Sciatic nerve (tissue), 2 donors: ENCODE measurements at places on chromosomes 4 and X. TPM values are rescaled to one million over a fixed set of nuclear protein-coding genes. Genes with fewer than 3 reads are reported as not detected.

DMP1 gene
- total RNA-seq, result not detected

RPGR gene
- 16.6 TPM for total RNA-seq

PAGE1 gene
- not detected for total RNA-seq

- no peak for DNase-seq
These were observed 38.1 kb upstream of the NOCT start for GRCh38 chr4:138977524-138977923.

DNA sequence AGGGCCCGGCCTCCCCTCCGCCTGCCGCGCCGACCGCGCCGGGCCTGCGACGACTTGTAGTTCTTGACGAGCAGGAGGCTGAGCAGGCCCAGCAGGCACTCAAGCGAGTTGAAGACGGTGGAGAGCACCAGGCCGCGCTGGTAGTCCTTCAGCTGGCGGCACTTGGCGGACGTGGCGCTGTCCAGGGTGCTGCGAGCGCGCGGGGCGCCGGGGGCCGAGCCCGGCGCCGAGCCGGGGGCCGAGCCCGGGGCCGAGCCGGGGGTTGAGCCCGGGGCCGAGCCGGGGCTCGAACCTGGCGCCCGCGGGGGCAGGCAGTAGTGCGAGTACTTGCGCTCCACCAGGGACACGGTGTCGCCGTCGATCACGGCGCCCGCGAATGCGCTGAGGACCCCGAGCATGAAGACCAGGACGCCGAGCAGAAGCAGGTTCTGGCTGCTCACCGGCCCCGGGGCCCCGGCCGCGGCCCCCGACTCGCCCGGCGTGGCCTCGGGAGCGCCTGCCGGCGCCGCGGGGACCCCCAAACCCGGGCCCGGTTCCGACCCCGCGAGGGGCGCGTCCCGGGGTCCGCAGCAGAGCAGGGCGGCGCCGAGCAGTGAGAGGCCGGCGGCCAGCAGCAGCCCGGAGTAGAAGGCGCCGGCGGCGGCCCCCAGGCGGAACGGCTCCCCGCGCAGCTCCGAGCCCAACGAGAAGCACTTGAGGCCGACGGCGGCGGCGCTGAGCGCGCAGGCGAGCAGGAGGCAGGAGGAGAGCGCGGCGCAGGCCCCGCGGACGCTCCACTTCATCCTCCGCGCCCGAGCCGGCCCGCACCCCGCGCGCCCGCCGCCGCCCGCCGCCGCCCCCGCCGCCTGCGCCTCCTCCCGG is 584 bp downstream of the TMEM271 start:
- no peak for DNase-seq

DNA sequence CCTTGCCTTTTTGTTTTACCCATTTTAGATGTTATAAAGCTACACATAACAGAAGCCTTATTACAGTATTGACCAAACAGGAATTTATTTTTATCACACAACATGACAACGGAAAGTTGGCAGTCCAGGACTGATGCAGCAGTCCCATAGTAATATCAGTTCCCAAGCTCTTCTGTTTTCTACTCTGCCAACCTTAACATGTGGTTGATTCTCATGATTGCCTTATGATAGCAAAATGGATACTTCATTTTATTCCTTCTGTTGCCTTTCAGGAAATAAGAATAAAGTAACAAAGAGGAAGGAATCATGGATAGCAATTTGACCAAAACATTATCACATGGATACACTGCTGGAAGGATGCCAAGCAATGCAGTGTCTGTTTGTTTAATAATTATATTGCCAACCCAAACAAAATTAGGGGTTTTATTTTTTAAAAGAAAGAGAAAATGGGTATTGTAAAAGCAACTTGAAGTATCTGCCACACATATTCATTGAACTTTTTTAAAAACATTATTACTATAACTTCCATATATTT is 275.7 kb downstream of the STPG2 start:
- no peak for DNase-seq

DNA sequence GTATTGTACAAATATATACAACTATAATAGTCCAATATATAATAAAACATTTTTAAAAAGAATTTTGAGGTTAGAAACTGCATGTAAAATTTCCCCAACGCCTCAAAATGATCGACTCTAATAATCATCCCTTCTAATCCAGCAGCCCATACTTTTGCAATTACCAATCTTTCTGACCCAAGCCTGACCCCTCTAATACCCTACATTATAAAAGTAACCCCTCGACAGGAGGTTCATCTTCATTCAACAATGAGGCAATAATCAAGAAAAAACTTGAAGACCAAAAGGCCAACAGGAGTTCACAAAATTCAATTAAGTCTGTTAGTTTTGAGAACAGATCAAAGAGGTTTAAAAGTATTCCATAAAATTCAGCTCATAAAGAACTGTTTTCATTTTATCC is 393.5 kb downstream of the GPM6A start:
- DNase-seq, result no peak

- no peak for DNase-seq
These were observed 23.3 kb upstream of the GPR50 start for GRCh38 chrX:151153086-151153485.

DNA sequence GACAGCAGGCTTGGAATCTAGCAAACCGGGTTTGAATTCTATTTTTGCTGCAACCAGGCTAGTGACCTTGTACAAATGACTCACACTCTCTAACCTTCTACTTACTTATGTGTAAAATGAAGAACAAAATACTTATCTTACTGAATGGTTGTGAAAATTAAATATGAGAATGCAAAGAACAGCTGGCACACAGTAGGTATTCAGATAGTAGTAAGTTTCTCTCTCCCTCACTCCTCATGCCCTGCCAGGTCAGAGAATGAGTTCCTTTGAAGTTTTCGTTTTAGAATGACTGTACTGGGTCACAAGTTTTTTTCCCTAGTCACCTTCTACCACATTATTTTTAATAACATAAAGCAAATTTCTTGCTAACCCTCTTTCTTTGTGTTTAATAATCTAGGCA is 33.0 kb downstream of the CISD2 start:
- DNase-seq, result no peak

DNA sequence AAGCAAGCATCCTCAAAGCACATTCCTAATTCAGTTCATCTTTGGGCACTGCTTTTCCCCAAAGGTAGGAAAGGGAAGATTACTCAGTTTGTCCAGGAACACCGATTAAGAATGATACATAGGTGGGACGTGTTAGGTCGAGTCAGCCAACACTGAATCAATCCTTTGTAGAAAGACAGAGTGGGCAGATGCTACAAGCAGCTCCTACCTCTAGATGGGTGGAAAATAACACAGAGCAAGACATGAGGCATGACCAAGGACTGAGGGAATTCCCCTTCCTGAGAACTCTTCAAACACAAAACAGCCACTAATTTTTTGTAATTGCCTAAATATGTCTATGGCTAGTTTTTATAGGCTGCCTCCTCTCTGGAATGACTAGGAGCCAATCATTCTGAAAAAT is 331.7 kb downstream of the HNRNPD start:
- DNase-seq, result no peak

DNA sequence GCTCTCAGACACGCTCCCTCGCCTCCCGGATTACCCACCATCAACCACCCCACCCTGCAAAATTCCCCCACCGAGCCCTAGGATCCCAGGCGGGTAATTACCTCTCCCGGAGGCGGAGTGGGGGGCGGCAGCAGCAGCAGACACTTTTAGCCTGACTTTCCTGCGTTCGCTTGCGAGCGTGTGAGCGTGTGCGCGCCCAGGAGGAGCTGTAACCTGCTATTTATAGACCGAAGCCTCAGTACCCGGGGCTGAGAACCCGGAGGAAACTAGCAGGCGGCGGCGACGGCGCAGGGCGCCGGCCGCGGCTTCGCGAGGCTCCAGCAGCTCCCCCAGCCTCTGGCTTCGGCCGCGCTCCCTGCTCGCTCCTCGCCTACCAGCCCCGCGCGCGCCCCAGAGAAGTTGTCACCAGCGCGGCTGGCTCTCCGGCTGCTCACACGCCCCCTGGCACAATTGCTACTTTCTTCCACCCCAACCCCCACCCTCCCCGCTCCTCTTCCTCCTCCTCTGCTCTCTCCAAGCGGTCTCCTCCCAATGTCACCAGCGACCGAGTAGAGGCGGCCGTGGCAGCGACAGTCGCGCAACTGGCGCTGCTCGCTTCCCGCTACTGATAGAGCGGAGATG is at the start of gene INPP4B:
TSS of gene INPP4B (minus strand) at position 194 of the 621 bp plus-strand sequence.
- DNase-seq, result peak; percentile 67

DNA sequence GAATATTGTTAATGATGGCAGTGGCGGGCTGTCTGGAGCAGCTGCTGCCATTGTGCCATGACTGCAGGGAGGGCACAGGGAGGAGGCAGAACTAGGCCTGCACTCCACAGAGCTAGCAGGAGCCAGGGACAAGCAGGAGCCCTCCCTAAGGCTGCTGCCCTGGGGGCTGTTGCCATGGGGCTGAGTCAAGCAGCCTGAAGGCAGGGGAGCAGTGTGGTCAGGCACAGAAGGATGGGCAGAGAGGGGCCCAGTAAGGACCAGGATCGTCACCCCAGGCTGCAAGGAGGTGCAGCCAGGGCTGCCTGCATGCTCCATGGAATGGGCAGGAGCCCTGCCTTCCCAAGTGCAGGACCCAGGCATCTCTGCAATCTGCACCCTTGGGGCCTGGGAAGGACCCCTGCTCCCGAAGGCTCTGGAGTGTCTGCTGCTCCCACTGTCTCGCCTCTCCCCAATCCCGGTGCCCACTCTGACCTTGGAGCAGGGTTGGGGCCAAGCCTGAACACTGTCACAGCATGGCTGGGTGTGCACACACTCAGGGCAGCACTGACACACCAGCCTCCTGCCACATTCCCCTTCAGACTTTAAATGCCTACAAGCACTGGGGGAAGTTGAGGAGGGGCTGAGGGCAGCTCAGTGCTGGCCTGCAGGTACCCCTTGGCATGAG is 98.3 kb upstream of the GALNTL6 start:
- DNase-seq, result no peak

- no peak for DNase-seq
These were observed 98.8 kb downstream of the HEPH start for GRCh38 chrX:66262807-66263206.

GRCh38 chrX:16711893-16712547 is 449 bp downstream of the CTPS2 start:
- DNase-seq, result no peak

DNA sequence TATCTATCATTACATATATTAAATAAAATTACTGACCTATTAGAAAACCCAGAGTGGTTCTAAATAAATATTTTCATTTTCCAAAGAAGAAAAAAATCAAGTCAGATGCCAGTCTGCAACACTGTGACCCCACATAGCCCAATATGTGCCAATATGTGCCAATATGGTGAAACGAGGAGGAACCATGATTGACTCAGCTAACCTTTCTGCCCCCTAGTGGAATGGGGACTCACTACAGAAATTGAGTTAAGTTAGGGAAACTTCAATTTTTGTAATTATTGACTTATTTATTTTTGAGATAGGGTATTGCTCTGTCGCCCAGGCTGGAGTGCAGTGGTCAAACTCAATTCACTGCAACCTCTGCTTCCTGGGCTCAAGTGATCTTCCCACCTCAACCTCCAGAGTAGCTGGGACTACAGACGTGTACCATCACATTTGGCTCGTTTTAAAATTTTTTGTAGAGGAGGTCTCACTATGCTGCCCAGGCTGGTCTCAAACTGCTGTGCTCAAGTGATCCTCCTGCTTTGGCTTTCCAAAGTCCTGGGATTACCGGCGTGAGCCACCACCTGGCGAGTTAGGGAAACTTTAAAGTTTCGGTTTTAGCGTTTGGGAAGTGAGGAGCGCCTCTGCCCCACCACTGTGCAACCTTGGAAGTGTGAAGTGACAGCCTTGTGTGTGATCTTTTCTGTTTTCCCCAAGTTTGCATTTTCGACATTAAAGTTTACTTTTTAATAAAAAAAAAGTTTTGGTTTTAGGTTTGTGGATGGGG is 116.8 kb upstream of the SHISA3 start:
- no peak for DNase-seq

GRCh38 chr4:18422685-18423084 is 401.1 kb upstream of the LCORL start:
- DNase-seq, result no peak

- DNase-seq, result no peak
These were observed 20.4 kb upstream of the SEPSECS start for GRCh38 chr4:25180524-25181131.

DNA sequence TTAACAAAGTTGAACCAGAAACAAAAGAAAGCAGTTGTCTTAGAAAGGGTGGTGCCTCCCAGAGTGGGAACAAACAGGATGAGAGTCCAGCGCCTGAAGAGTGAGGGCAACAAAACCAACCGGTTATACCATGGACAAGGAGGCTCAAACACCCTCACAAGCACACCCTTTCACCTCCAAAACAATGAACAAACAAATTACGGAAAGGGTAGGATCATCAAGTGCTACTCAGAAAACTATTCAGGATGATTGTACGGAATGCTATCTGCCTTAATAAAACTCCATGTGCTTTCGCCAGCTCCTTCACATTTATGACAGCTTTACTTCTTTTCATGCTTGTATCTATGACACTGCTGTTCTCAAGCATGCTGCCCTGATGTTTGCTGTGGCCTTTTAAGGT is 26.8 kb downstream of the SLC39A8 start:
- no peak for DNase-seq

DNA sequence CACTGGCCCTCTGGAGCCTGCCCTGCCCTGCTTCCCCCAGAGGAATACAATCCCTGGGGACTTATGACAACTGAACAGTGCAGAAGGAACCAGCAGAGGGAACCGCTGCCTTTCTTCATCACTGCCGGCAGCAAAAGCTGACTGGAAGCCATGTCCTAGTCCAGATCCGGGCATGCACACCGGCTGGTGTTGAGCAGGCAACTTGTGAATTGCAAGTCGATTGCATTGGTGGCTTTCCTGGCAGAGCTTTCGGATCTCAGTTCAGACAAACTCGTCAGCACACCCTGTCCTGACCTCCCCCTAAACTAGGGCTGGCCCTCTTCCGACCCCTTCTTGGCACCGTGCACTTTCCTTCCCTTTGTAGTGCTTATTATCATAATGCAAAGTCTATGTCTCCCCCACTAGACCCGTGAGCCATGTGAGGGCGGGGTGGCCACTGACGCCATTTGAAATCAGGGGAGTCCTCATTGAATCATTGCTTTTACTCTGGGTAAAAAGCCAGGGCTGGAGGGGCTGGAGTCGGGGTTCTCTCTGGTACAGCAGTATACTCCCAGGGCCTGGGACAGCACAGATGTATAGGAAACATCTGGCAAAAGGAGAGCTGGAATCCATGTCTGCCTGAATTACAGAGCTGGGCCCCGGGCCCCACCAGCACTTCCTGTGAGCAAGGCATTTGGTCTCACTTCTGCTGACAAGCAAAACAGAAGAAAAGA is 1.8 kb downstream of the ARHGAP4 start:
- DNase-seq, result no peak
